ENCODE measurements at places on chromosomes 4 and X. TPM values are rescaled to one million over a fixed set of nuclear protein-coding genes. Genes with fewer than 3 reads are reported as not detected.
A peak's percentile ranks its signal among the peaks of the same experiment; 100 is the strongest.

SERTM2 gene
- total RNA-seq = 16.2 TPM

TTC29 gene
- total RNA-seq = not detected

FOXR2 gene
- not detected for total RNA-seq

CDX4 gene
- total RNA-seq = not detected

PF4V1 gene
- total RNA-seq = not detected

CABS1 gene
- total RNA-seq = not detected

DNA sequence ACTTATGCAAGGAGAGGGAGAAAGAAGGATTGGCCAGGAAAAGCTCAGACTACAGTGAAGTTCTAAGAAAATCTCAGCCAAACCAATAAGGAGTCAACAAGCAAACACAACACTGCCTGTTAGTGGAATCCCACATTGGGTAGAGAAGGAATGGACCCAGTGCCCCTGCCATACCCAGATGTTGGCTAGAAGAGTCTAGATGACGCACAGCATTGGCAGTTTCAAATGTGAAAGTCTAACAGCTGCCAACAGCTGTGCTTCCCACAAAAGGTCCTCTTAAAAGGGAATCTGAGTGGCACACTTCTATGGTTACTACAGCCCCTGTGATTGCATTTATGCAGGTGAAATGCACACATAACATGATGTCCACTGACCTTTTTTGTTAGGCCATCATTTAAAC, 37.2 kb upstream of the CPEB2 start:
- no peak for DNase-seq

DNA sequence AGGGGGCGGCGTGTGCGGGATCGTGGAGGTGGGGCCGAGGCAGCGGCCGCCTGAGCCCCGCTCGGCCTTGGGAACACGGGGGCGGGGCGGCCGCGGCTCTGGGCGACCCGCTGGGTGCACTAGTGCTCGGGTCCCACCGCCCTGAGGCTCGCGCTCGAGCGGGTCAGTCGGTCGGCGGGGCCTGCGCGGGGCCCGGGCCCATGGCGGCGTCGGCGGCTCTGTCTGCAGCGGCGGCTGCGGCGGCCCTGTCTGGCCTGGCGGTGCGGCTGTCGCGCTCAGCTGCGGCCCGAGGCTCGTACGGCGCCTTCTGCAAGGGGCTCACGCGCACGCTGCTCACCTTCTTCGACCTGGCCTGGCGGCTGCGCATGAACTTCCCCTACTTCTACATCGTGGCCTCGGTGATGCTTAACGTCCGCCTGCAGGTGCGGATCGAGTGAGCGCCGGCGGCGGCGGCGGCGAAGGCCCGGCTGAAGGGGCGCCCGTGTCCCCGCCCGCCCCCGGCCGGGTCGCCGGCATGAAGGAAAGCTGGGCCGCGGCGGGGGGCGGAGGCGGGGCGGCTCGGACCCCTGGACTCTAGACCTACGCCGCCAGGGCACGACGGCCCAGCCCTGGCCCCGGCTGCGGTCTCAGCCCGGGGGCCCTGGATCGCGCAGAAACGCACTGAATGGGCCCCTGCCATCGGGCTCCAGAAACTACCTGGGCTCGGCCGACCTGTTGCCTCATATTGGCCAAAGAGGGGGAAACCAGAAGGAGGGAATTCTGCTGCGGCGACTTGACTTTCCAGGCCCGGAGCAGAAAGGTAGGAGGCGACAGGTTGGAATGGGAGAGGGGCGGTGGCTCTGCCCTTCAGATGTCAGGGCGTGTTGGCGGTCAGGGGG, at the start of gene SMIM10L2A:
TSS of gene SMIM10L2A (plus strand) at position 13 of the 878 bp plus-strand sequence. CDS start at position 201, 188 bp downstream.
- DNase-seq = no peak

DNA sequence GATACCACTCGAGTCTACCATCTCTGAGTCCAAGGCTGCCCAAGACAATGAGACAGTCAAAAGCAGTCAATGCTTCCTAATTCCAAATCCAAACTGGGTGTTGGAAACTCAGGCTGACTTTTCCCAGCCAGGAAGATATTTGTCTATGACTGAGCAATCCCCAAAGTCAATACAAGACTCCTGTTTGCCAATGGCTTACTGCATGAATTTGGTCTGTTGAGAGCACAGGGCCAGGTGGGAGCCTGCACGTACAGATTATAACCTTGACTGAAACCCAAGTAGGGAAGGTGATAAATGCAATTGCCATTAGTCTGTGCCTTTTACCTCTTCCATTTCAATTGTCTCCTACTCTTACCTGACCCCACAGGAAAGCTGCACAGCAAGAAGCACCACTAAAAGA, 72.6 kb upstream of the PPARGC1A start:
- DNase-seq = no peak

DNA sequence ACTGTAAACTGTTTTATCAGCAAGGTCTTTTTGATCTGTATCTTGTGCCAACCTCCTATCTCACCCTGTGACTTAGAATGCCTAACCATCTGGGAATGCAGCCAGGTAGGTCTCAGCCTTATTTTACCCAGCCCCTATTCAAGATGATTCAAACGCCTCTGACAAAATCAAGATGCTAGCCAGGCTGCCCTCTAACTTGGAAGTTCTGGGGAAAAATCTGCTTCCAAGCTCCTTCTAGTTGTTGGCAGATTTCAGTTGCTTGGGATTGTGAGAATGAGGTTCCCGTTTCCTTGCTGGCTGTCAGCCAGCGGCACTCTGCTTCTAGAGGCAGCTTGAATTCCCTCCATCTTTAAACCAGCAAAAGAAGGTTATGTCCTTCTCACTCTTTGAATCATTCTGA, 34.7 kb downstream of the LUZP4 start:
- DNase-seq = no peak

- DNase-seq = no peak
These were observed 84.2 kb downstream of the BCOR start for GRCh38 chrX:40013266-40014195.

- DNase-seq = no peak
These were observed 134.1 kb downstream of the PJA1 start for GRCh38 chrX:69031181-69031580.

DNA sequence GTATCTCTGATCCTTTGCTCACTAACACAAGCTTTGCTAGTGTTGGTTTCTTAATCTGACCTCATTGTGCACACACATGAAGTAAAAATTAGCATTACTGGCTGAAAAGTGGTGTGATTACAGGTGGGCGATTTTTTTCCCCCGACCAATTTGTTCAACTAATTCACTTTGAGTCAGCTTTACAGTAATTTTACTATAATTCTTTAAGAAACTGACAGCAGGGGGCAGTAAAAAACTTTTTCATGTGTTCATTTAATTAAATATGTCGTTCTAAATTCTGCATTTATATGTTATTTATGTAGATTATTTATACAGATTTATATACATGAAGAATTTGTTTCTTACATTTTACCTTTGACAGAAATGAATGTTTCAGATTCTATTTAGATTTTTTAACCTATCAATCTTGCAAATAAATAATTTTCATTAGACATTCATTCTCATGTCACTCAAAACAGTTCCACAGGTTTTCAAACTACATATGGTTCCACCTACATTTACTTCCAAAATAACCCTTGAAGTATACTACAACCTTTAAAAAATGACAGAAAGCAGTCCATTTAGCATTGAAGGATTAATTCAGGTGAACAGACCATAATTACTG, 17.5 kb downstream of the PALLD start:
- DNase-seq = no peak

GRCh38 chr4:77075869-77076799, at the start of gene CCNI:
Gene CCNI, minus strand, starts transcription at chr4:77075989. Its CDS starts 9,627 bp downstream, at chr4:77066362.
- peak; percentile 94 for DNase-seq

DNA sequence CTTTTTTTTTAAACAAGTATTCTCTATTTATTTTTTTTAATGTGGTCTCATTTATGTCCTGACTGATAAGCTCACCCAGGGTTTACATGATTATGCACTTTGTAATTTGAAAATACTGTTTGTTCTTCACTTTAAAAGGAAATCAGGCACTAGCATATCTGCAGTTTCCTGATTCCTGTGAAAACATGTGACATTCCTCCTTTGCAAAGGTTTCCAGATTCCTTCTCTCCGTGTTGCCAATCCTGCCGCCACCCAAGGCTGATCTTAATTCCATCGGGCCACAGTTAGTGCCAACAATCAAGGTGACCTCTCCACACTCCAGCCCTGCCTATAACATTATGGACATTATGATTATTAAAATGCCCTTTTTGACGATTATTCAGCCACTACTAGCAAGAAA, 225.4 kb downstream of the PCDH7 start:
- DNase-seq = no peak

DNA sequence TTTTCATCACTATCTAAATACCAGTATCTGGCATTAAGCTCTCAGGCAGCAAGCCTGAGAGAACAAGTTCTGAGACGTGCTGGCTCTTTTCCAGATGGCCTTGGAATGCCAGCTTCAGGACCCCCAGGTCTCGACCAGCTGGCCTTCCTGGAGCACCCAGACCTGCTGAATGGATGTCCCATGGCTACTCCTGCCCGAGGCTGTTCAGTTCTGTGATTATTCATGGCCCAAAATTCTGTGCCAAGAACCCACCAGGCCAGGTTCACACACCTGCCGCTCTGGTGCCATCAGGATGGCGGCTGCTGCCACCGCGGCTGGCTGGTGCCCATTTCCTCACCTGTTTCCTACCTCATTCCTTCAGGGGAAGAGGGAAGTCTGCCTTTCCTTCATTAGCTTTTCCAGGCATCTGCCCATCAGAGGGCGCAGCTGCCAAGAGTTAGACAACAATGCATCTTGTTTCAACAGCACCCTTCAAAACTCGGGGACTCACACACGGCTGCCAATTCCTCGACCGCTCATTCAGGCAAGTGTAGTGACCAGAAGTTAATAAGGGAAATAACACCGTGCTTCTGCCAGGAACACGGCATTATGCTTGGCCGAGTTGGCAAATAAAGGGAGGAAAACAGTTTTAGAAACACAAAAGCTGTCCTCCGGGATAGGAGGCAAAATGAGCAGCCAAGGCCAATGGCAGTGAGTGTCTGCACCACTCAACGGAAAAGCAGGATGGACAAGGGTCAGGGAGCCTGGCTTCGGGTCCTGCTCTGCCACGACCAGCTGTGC, 173.8 kb downstream of the NSUN7 start:
- no peak for DNase-seq

- DNase-seq = no peak
These were observed 94.5 kb upstream of the GALNTL6 start for GRCh38 chr4:171718665-171719064.

- no peak for DNase-seq
These were observed 200.9 kb upstream of the DIAPH2 start for GRCh38 chrX:96483647-96484160.

DNA sequence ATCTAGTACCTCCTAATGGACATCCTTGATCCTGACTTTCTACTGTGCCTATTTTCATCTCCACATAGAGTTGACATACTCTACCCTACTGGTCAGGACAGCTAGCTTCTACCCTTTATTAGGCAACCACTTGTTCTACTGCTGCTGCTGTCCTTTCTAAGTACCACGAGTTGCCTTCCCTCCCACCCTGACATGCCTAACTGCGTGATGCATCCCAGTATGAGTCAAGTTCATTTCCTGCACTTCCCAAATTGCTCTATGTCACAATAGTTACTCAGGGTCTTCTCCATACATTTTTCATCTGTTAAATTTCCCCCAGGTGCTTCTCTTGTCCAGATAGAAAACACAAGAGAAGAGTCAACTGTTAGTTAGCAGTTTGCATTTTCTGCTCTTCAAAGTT, 133.4 kb downstream of the TBC1D19 start:
- no peak for DNase-seq
